ENCODE measurements at places on chromosomes 2 and 18.

GRCh38 chr2:201953396-201953795 is 80.3 kb upstream of the FZD7 start:
- no peak for DNase-seq

- no peak for DNase-seq
Observed at GRCh38 chr2:64218137-64218802, 74.0 kb upstream of the PELI1 start.

- DNase-seq = no peak
Observed at GRCh38 chr2:12731701-12732280, 15.1 kb downstream of the TRIB2 start.

DNA sequence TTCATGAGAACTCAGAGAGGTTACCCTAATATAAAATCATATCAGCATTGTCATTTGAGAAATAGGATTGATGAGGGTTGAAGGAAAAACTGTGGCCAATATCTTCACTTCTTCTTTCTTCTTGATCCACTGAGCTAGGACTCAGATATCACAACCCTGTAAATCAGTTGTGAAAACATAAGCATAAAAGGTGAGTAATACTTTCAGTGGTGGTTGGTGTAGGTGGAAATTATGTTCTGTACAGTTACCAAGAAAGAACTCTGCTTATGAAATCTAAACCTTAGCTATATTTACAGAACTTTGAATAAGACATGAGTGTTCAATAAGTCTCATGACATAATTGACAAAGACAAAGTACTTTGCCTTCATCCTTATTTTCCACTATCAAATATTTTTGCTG is 56.3 kb downstream of the PAX3 start:
- DNase-seq = no peak

GRCh38 chr2:187924293-187924692 is 367.4 kb upstream of the GULP1 start:
- DNase-seq = no peak

Measured in activated CD4-positive, alpha-beta T cell treated with anti-CD3 and anti-CD28 coated beads for 36 hours (primary cell).